ENCODE measurements at places on chromosomes 2 and 18.

- DNase-seq = no peak
These were observed 67.1 kb downstream of the CPS1 start for GRCh38 chr2:210623506-210623905.

DNA sequence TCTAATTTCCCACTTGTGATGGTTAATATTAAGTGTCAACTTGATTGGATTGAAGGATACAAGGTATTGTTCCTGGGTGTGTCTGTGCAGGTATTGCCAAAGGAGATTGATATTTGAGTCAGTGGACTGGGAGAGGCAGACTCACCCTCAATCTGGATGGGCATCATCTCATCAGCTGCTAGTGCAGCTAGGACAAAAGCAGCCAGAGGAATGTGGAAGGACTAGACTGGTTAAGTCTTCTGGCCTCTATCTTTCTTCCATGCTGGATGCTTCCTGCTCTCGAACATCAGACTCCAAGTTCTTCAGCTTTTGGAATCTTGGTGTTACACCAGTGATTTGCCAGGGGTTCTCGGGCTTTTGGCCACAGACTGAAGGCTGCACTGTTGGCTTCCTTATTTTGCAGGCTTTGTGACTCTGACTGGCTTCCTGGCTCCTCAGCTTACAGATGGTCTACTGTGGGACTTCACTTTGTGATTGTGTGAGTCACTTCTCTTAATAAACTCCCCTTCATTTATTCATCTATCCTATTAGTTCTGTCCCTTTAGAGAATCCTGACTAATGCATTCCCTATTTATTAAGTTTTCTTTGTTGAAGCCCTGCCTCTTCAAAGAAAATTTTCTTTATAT lies 1087.5 kb upstream of the NXPH2 start:
- no peak for DNase-seq

DNA sequence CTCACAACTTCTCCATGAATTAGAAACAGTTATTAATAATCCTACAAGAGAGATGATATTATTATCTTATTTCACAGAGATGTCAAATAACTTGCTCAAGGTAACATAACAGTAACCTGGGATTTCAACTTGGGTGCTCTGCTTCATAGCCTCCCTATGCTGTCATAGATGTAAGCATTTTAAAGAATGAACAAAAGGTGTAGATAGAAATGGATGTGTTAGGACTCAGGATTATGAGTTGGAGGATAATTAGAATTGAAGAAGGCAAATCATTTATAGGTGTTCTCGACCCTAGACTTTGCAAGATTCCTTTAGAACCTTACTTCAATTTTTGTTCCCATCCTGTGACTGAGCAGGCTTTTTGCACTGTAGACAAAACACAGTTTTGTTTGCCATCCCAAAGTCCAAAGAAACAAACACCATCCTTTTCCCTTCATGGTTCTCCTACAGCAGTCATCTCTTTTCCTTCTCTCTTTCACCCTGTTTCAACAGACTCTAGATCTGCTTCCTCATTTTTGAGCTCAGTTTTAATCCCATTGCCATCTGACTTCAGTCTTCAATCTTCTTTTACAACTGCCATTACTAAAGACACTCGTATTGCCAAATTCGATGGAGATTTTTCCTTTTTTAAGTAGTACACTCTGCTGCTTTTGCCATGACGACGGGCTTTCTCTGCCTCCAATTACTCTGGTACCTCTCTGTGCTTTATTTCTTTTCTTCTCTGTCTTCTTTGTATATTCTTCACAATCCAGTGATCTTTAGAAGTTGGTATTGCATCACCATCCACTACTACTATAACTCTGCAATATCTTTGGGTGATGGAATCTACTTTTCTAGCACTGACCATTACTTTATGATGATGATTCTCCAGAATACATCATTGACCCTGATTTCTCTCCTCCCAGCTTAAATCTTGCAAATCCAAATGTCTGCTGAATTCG lies 4.5 kb downstream of the HNMT start:
- peak; percentile 7 for DNase-seq

DNA sequence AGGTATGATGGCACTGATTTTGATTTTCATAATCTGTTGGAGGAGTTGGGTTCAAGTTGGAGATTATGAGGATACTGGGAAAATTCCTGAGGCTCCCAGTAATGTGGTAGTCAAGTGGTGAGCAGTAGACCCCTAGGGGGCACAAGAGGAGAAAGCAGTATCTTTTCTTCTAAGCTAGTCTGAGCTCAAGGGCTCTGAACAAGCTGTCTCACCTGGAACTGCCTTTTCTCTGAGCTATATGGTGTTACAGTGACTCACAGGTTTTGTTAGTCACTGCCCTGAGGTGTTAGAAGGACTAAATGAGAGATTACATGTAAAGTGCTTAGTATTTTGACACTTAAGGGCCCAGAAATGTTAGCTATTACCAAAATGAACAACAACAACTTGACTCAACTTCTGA lies 42.2 kb downstream of the CD302 start:
- no peak for DNase-seq

DNA sequence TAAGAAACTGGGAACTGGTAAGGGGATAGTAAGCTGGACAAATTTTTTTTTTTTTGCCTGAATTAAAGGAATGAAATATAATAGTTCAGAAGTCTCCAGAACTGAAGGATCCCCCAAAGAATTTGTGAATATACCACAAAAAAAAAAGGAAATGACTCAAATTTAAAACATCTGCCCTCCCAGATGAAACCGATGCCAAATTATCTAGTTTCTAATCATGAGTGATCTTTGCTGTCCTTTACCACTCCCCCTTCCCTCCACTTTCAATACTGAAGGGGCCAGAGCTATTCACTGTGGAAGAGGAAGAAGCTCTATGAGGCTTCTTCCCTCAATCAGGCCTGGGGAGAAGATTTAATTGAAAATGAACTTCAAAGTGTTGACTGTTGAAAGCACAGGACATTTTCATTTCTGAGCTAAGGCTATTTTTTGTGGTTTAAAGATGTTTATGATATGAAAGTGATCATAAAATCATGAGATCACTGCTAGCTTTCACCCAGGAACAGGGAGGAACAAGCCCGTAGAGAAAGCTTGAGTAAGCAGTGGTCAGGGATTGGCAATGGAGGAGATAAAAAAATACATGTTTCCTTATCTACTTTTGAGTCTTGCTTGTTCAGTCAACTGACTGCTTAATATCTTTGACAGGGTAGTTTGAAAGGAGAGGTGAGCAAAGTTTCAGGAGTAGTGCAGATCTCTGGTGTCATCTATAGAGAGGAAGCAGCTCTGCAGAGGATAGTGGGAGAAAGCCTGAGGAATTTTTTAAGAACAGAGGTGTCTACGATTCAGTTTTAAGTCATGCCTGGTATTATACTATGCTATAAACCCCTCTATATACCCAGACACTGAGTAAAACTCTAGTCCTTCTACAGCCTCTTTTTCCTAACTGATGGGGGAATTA lies 409.5 kb upstream of the FIGN start:
- no peak for DNase-seq

- DNase-seq = no peak
These were observed 30.0 kb downstream of the VIL1 start for GRCh38 chr2:218448934-218449333.

DNA sequence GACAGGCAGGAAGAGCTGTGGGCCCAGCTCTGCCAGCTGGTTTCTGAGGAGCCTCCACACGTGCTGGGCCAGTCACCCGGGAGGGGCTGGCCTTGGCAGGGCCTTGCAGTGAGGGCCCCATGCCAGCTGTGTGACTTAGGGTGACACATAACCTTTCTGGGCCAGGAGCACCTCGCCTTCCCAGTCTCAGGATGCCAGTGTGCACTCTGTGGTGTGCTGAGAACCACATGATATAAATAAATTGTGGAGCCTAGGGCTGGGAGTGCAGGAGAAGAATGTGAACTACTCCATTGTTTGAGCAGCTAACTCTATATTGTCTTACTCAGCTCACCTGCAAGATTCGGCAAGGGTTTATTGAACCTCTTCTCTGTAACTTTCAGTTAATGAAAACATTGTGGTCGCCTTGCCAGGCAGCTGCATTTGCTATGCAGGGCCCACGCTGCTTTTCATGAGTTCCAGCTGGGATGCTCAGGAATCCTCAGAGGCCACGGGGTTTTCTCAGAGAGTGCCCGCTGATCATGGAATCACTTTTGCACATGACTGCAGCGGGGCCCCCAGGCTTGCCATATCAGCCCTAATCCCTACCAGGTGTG lies 222.3 kb downstream of the SH3RF3 start:
- DNase-seq = no peak

DNA sequence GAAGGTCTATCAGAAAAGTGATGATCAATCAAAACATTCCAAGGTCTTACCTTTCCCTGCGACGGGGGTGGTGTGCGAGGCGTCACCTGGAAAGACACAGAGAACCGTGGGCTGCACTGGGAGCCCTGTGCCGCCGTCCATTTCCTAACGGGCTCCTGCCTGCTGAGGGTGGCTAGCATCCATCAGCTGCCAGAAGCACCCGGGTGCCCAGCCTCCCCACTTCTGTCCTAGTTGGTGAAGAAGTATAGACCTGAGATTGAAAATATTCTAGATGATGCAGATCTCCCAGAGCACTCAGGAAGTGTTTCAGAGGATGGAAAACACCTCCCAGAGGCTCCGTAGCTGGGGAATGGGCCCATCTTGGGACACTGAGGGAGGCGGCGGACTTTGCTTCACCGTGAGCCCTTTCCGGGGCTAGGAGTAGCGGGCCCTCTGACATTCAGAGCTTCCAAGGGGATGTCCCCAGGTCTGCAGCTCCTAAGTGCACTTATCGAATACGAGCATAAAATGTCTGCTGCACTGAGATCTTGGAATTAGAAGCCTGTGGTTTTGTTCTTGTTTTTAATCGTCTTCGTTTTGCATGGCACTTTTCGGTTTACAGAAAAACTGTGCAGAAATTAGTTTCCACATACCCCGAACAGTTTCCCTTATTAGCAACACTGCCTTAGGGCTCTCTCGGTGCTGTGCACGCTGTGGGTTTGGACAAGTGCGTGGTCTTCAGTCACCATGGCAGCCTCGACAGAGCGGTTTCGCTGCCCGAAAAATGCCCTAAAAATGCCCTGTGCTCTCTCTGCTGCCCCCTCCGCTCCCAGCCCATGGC lies 143.5 kb downstream of the MBP start:
- no peak for DNase-seq

DNA sequence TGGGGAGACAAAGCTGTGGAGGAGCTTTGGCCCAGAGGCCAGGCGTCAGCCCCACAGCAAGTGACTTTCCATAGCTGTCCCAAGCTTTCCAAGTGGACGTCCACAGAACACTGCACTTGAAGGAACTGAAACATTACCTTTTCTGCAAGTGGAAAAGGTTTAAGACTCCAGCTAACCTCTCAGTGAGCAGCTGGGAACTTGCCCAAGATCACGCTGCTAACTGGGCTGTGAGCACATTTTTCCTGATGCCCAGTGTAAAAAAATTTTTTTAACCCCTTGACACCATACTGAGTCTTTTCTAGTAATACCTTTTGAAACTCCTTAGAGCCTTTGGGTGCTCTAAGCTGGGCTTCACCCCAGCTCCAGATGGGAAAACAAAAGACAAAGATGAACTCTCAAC lies 256.7 kb downstream of the HAUS1 start:
- DNase-seq = no peak

- no peak for DNase-seq
These were observed 42.8 kb downstream of the METTL8 start for GRCh38 chr2:171390941-171391516.

GRCh38 chr18:22466608-22467395 lies 49.1 kb upstream of the CTAGE1 start:
- no peak for DNase-seq

- DNase-seq = no peak
These were observed 115.5 kb upstream of the RAB27B start for GRCh38 chr18:54712758-54713157.

- no peak for DNase-seq
These were observed 64.5 kb downstream of the TMEM131 start for GRCh38 chr2:97931118-97931857.

GRCh38 chr18:55083461-55083860 lies 124.2 kb upstream of the CCDC68 start:
- DNase-seq = no peak

- no peak for DNase-seq
These were observed 649.2 kb downstream of the RNF144A start for GRCh38 chr2:7566382-7566881.

DNA sequence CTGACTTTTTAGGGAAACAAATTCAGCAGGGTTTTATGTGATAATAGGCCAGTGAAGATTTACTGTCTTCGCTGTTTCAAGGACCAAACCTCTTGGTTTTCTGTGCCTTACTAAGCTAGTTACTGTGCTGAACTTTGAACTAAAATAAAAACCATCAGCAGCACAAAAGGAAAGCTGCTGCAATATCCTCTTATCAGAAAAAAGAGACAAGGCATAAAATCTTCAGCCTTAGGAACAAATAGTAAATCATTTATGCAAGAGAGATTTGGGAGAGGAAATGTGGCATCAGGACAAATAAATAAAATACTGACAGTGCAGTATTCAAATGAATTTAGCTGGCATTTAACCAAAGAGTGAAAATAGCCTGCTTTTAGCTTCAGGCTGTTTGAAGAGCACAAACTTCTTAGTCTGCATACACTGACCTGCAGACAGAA lies 64.1 kb upstream of the EHBP1 start:
- DNase-seq = no peak

Data from nucleus accumbens (tissue), 56 donors.